ENCODE measurements at places on chromosomes 13 and 19.
A peak's percentile ranks its signal among the peaks of the same experiment; 100 is the strongest.

DNA sequence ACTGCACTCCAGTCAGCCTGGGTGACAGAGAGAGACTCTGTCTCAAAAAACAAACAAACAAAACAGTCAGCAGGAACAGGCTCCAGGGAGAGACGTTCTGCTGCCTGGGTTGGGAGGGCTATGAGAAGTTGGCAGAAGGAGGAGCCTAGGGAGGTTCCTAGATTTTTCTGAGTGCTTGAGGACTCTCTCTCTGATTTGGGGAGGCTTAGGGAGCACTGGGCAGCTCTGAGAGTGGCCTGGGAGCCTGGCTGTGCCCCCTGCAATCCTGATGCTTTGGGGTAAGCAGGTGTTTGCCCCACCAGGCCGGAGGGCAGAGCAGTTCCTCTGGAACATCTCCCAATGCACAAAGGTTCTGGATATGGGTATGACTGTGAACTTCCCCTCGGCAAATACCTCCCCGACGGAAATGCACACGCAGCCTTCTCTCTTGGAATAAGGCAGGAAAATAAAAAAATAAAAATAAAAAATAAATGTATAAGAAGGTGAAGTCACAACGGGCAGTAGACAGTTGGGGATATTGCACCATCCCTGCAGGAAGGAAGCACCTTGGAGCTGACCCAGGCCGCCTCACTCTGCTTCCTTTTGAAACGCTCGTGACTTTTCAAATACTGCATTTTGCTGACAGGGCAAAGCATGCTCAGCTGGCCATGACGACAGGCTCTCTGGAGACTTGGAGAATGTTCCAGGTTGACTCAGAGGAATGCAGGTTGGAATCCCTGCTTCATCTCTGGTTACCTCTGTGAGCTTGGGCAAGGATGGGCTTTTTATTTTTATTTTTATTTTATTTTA is 26.5 kb upstream of the HOMER3 start:
- DNase-seq: peak; percentile 82

GRCh38 chr13:110886870-110887596 is 27.8 kb downstream of the ANKRD10 start:
- no peak for DNase-seq

DNA sequence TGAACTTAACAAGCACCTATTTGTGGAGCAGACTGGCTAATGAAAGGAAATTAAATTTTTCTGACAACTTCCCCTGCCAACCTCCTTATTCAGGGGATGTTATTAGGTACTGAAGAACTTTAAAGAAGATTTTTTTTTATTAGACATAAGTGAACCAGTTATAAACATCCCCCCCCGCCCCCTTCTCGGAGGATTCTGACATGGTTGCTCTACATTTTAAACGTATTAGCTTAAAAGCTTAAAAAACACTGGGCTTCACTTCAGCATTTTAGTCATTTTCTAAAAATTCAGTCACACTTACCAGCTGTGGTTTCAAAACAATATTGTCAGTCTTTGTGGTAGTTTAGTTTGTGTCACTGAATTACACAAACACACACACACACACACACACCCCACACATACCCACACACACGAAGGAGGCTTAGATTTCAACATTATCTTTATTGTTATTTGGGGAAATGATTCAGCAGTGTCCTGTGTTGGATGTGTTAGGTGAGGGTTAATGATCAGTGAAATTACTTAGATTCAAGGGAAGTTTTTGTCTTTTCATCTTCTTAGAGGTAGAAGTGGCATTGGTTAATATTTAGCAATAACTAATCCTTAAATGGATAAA is 145.7 kb downstream of the PCCA start:
- DNase-seq: no peak

GRCh38 chr13:40236566-40237168 is 429.8 kb downstream of the FOXO1 start:
- DNase-seq: peak; percentile 93

DNA sequence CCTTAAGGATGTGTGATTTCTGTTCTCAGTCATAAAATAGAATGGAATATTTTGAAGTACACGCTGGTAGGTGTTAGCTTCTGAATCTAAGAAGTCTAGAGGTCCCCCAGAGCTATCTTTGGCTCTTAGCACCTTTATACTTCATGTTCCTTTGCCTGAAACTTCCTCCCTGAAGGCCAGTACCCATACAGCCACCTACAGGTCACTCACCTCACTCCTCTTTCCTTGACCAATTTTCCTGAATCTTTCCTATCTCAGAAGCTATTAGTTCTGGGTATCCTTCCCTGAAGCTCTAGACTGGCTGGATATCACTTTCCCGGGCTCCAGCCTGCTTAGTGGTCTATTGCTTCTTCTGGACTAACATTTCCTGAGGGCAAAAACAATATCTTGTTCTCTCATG is 93.4 kb upstream of the EDNRB start:
- no peak for DNase-seq

- DNase-seq: no peak
Observed at GRCh38 chr19:55321466-55322137, 3.5 kb downstream of the TMEM150B start.

GRCh38 chr13:28953714-28954418 is 133.7 kb downstream of the MTUS2 start:
- DNase-seq: no peak

- DNase-seq: peak; percentile 7
Observed at GRCh38 chr13:90591260-90591926, 756.1 kb upstream of the MIR17HG start.

- DNase-seq: peak; percentile 49
Observed at GRCh38 chr13:43026262-43026661, 2.9 kb downstream of the DNAJC15 start.

- DNase-seq: no peak
Observed at GRCh38 chr19:35292421-35293362, 731 bp downstream of the MAG start.

DNA sequence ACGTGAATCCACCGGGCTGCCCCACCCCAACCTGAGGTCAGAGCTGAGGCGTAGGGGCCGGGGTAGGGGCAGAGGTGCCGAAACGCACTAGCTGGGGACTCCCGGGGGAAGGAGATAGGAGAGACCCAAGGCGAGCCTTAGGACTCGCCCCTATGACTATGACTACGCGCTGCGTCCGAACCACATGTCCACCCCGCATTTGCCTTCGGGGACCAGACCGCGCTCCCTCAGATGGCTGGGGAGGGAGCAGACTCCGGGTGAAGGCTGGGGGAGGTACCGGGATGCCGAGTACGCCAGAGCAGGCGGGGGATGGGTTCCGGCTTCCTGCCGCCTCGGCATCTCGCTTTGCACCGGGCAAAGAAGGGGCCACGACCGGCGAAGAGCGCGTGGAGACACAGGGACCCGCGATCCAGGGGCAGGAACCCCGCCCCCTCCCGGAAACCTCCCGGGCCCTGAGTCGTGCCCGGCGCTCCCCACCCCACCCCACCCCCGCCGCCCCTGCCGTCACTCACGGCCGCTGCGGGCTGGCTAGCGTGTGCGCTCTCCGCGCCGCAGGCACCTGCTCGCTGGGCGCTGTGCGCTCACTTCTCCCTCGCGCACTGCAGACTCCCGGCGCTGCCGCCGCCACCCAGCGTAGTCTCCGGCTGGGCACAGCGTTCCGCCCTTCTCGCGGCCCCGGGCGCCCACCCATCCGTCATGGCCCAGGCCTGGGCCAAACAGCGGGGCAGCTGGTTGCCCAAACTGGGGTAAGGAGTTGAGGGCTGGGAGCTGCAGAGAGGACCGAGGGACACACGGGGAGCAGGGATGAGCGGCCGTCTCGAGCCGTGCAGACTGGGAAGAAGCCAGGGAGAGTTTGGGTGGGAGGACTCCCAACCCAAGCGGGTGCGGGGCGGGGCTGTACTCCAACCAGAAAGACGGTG is 622 bp upstream of the VSTM2B start:
- DNase-seq: no peak

DNA sequence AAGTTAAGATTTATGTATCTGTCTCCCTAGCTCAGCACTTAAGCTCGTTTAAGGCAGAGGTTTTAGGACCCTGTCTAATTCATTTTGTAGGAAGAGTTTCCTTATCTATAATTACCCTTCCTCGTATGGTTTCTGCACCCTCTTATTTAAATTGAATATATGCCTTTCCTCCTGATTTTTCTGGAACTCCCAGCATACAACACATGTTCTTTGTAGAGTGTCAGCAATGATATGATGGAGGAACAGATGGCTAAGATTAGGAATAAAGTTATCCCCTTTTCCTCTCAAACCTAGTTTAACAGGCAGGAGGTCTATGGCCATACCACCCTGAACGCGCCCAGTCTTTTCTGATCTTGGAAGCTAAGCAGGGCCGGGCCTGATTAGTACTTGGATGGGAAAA is 359.5 kb downstream of the PCDH17 start:
- DNase-seq: no peak

GRCh38 chr19:3348042-3348441 is 18.3 kb upstream of the NFIC start:
- no peak for DNase-seq

DNA sequence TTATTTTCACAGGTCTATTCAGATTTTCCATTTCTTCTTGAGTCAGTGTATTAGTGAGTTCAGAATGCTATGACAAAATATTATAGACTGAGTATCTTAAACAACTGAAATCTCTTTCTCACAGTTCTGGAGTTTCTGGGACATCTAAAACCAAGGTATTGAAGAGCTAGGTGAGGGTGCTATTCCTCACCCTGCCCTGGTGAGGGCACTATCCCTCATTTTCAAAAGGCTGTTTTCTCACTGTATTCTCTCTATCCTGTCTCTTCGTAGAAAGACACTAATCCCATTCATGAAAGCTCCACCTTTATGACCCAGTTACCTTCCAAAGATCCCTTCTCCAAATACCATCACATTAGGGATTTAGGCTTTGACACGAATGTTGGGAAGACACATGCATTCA is 1617.1 kb downstream of the PCDH9 start:
- DNase-seq: no peak

DNA sequence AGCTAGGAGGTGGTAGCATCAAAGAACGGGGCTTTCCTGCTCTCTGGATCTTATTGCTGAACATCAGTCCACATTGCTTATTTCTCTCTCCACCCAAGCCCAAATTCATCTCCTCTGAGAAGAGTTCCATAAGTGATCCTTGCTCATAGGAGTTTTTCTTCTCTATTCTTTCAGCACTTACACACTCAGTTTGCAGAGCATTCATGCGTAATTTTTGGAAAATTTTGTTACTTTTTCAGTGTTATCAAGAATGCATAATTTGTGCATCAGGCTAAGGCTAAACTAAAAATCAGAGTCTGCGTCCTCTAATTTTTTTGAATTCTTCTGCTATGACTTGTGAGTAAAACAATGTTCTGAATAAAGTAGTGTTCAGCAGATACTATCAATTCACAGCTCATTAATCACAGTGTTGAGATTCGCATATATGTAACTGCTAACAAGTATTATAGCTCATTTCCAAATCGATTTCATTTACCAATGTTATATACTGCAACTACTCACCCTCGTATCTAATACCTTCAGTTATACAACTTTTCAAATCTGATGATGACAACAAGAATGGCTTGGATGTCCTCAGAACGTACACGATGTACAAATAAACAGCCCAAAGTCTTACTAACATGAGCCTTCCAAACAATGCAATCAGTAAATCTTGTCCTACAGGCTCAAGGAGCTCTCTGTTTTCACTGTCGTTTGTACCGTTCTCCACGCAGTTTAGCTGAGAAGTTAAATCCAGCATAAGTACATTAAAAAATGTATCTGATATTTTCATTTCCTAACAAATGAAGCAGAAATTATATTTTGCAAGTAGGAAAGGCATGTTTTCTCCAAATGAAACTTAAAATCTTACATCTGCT is 36.4 kb upstream of the STARD13 start:
- DNase-seq: peak; percentile 54

- peak; percentile 96 for DNase-seq
Observed at GRCh38 chr19:45632468-45633196, 6.6 kb downstream of the EML2 start.

GRCh38 chr13:41586216-41586615 is 128.9 kb downstream of the RGCC start:
- DNase-seq: no peak

- DNase-seq: peak; percentile 36
Observed at GRCh38 chr19:7602935-7603497, 7.4 kb downstream of the CAMSAP3 start.

DNA sequence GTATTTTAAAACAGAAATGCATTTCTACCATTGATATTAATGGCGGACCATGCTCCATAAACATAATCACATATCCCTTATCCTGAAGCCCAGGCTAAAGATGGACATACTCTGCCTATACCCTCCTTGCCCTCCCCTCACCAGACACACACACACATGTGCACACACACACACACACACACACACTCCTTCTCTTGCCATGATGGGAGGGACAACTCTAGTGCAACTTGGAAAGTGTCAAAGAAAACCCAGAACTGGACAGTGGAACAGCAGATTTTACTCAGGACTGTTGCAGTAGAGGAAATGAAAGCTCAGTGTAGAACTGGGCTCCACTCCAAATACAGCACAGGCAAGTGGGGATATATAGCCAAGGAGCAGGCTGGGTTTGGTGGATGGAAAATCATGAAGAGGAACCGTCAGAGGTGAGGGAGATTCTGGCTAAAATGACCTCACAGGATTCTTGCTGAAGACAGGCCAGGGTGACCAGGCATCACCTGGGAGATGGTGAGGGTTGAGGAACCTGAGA is 40.8 kb downstream of the TNFRSF19 start:
- DNase-seq: peak; percentile 78

GRCh38 chr13:109760402-109760801 is 26.0 kb downstream of the IRS2 start:
- no peak for DNase-seq

DNA sequence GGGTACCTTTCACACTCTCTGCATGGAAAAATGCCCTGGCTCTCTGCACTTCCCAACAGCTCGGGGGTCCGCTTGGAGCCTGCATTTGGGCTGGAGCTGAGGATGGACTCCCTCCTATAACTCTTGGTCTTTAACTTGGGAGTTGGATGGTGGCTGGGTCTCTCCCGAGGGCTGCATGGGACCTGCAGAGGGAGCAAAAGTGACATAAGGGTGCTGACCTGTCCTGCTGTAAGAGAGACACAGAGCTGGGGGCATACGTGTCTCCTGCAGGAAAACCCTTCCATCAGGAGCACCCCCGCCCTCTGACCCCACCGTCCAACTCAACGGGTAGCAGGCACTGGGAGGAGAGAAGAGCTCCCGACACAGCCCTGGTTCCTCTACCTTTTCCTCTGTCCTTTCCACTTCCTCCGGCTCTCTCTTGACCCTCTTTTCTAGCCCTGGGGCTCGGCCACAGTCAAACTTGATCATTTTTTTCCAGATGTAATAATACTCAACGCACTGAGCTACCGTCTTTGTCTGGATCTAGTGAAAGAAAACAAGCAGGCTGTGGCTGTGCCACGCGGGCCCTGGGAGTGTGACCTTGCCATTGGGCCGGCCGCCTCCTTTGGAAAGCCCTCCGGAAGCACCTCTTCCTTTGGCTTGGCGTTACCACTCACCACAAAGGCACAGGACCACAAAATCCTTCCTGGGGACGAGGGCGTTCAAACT is 6.8 kb upstream of the NAPA start:
- no peak for DNase-seq
